ENCODE measurements at places on chromosomes 12 and 14.

DNA sequence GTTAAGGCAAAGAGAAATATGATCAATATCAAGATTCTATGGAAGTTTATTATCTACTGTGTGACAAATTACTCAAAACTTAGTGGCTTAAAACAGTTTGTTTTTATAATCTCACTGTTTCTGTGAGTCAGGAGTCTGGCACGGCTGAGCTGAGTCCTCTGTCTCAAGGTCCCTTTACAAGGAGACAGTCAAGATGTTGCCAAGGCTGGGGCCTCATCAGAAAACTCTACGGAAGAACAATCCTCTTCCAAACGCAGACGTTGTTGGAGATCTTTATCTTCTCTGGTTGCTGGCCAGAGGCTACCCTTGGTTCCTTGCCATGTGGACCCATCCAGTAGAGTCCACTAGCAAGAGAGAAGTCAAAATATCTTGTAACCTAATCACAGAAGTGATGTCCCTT lies 100.6 kb upstream of the CCND2 start:
- DNase-seq = no peak

- DNase-seq = no peak
Measured at GRCh38 chr14:71563492-71564153, 368.6 kb upstream of the RGS6 start.

DNA sequence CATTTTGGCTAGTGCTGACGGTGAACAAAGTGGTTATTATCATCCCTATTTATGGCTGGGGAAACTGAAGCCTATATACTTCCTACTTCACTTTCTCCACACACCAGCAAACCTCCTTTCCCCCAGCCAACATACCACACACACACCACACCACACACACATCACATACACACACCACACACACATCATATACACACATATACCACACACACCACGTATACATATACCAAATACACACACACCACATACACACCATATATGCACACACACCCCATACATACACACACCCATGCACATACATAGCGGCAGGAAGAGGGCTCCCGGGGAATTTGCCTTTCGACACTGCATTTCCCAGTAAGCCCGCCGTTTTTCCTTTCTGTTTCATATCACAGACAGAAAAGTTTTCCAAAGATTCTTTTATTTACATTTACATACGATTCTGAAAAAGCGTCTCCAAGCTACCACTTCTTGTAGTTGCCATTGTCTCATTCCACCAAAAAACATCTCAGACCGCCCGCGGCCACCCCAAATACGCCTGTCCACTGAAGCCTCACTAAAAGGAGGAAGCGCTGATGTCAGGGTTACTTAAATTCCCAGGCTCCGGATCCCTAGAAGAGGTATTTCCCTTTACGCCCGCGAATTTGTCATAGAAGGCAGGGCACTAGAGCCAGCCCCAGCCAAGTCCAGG lies 823 bp upstream of the RAB5B start:
- no peak for DNase-seq

DNA sequence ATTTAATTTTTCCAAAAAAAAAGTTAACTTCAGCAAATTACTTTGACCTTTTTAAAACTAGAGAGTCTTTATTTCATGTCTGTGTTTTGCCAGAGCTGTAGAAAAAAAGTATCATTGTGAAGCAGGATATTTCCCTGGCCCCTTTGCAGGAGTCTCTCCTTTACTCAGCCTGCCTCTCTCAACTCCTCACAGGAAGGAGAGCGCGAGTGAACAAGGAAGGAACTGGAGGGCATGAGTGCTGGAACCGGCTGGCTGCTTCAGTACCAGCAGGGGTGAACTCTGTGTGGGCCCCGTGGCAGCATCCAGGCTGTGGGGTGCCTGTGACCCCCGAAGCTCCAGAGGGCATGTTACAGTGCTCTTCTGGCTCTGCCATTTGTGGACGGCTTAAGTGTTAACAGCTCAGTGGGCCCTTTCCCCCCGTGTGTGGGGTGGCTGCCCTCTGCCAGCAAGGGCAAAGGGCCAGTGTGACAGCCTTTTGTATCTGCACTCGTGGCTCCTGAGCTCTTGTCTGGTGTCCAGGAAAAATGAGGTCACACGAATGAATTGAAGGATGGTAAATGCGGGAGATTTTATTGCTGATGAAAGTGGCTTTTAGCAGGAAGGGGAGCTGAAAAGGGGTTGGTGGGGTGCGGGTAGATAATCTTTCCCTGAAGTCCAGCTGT lies 76.6 kb upstream of the KCNH3 start:
- DNase-seq = no peak

GRCh38 chr12:113244047-113244460 lies 22.8 kb downstream of the TPCN1 start:
- DNase-seq = no peak

DNA sequence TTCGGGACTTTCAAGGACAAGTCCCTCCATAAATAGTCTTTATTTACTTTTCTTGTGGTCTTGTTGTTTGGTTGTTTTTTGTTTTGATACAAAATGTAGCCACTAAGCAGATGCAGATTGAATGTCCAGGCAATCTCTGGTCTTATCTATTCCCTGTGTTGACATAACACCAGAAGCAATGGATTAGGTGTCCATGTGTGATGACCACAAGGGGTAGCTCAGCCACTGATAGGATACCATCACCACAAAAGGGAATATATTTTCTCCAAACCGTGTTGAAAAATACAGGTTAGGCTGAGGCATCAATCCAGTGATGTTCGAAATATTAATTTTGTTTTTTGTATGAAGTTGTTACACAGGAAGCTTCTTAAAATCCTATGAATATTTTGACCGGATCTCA lies 196.3 kb downstream of the EPS8 start:
- no peak for DNase-seq
